Esophagus squamous epithelium (tissue), 5 donors: ENCODE measurements at places on chromosomes 6 and 20.

DNA sequence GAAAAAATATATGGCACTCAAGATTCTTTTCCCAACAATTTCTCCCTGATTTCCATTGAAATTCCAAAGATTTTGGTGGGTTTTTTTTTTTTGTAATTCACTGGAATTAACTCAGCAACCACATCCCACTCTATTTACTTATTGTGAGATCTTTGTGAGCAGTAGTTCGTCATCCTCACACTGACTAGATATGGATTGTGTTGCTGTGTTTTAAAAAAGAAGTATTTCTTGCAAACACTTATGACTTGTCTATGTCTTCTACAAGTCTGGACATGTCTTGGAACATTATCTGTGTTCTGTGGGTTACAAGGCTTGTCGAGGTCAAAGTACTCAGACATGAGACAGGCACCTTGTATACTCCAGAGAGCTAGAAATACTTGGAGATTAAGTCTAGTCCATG, 7.3 kb upstream of the TENT5A start:
- DNase-seq = no peak

- no peak for DNase-seq
These were observed 38.8 kb downstream of the SRC start for GRCh38 chr20:37384683-37385174.

GRCh38 chr6:114049367-114049966, 78.5 kb upstream of the HDAC2 start:
- no peak for DNase-seq

GRCh38 chr20:58349570-58349969, 39.5 kb upstream of the VAPB start:
- DNase-seq = no peak

- no peak for DNase-seq
These were observed 23.9 kb downstream of the PSMG4 start for GRCh38 chr6:3282476-3283236.

DNA sequence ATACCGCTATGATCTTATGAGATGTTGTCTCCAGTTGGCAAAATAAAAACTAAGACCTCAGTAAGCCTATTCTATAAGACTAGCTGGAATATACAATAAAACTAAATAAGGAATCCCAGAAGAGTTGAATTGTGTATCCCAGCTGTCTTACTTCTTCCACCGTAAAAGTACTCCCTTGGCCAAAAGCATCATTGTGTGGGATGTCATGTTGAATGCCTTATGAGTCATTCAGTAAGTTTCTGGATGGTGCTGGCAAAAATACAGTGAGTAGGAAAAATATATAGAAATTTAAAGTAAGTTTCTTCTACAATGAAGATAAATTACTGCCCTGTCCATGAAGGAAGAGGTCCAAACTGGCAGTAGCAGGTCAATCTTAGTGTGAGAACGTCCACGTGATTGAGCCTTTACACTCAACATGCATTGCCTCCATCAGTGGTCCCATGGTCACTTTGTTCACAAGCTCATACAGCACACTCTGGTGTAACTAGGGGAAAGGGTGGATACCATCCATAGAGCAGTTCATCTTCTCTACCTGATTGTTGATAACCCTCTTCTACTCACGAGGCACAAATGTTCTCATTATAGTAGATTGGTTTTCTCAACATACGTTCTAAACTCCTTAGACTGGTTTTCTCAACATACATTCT, 13.7 kb upstream of the ZNF318 start:
- DNase-seq = no peak

DNA sequence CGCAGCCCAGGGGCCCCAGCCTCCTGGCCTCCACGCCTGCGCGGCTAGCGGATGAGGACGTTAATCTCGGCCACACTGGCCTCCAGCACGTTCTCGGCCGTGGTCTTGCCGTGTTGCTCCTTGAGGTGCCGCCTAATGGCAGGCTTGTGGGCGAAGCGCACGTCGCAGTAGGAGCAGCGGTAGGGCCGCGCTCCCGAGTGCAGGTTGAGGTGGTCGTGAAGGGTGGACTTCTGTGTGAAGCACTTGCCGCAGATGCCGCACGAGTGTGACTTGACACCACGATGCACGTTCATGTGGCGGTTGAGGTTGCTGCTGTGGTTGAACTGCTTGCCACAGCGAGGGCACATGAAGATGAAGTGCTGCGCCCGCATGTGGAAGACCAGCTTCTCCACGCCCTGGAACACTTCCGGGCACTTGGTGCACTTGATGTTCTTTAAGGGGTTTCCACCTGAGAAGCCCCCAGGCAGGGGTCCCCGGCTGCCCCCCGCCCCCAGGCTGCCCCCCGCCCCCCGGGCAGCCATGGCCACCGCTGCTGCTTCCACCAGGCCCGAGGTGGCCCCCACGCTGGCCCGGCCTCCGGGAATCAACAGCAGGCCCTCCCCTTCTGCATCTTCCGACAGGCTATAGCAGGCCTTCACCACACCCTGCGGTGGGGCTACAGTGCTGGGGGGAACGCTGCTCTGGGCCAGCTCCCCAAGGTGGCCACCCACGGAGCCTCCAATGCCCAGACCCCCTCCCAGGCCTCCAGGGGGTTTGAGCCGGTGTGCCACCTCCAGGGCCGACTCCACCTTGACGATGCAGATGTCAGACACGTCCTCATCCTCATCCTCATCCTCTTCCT, 1.8 kb downstream of the ZBTB12 start:
- DNase-seq = no peak

- DNase-seq = no peak
These were observed 64.7 kb downstream of the SASH1 start for GRCh38 chr6:148407372-148407771.

DNA sequence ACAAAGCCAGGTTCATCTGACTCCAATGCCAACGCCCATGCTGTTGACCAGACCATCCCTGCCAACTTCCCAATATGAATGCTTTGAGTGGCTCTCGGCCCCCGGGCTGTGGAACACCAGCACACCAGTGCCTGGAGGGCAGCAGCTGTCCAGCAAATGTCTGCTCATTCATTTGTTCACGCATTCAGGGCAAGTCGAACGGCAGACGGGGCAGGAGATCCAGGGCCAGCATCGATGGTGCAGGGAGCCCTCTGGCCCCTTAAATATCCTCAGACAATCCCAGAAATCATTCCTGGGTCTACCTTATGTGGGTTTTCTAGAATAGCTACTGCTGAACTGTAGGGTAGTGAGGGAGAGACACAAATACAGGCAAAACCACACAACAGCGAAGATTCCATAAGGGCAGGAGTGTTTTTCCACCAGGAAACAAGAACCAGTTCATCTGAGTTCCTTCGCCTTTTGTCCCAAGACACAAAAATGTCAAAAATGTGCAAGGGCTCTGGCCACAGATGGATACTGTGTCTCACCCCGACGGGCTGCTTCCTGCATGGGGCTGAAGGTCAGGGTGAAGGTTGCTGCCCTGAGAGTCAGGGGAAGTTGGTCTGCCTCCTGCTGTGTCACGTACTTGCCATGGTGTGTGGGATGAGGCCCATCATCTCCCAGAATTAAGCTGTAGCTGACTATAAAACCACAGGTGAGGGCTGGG, 15.5 kb downstream of the RIPOR3 start:
- DNase-seq = no peak

- no peak for DNase-seq
These were observed 328.5 kb upstream of the PRDM1 start for GRCh38 chr6:105757512-105758200.

DNA sequence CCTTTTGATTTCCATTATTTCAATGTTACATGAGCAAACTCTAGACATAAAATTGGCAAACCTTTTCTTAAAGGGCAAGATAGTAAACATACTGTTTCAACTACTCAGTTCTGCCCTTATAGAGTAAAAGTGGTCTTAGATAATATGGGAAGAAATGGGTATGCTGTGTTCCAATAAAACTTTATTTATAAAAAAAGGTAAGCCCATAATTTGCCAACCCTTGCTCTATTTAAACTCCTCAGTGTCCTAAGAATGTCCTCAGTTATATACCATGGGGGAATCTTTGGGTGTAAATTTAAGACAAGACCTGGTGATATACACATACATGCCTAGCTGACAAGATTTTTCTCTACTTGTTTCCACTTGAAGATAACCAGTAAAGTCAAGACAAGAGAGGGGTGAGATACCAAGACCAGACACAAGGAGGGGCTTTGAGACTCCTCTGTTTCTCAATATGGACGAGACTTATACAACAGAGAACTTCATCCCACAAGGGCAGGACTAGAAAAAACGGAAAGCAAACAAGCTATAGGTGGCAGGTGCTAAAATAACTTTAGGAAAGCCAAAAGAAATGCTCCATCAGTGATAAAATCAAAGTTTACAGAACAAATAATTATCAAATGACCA, 10.5 kb downstream of the SNX3 start:
- DNase-seq = no peak

- DNase-seq = no peak
These were observed 232.8 kb downstream of the RNGTT start for GRCh38 chr6:88730611-88731011.

DNA sequence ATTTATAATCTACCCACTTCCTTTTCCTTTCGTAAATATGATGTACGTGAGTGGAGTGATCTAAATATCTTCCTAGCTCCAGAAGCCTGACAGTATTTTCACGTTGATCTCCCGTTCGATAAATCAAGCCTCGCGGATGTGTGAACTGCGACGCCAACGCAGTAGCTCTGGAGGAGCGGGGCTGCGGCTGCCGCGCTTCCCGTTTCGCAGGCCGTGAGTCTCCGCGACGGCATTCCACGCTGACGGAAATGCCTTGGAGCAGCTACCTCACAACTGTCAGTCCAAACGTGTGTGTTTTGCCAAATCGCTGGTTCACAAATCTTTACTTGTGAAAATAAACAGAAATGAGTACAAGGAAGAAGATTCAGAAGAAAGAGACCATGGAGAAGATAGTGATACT, 41.2 kb downstream of the BTBD3 start:
- no peak for DNase-seq

DNA sequence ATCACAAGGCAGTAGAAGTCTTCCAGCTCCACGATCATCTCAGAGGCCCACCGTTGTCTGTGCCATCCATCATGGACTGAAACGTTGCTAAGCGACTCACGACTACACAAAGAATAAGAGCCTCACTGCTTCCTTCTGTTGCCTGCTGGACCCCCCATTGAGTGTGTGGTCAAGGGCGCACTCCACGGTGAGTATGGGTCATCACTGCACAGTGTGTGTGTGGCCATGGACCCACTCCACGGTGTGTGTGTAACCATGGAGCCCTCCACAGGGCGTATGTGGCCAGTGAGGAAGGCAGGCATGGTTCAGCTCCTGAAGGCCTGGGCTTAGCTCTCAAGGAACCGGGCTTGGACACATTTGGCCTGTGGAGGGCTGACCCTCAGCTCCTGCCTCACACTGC, 123.4 kb upstream of the AFDN start:
- DNase-seq = no peak

- no peak for DNase-seq
These were observed 184.2 kb downstream of the DHX35 start for GRCh38 chr20:39146394-39146793.

DNA sequence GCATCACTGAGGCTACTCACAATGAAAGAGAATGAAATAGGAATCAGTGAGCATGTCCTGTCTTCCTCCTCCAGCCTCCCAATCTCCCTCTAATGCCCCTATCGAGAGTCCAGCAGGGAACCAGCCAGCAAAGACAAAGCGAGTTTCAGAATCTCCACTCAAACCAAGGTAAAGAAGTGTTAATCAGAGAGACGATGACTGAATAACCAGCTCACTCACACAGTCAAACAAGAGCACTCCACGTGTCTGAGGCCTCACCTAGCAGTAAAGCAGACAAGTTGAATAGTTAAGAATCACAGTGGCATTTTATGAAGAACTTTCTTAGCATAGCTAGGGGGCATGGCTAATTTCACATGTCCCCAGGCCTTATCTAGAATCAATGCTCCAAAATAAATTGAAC, 3.3 kb upstream of the TREM1 start:
- no peak for DNase-seq

DNA sequence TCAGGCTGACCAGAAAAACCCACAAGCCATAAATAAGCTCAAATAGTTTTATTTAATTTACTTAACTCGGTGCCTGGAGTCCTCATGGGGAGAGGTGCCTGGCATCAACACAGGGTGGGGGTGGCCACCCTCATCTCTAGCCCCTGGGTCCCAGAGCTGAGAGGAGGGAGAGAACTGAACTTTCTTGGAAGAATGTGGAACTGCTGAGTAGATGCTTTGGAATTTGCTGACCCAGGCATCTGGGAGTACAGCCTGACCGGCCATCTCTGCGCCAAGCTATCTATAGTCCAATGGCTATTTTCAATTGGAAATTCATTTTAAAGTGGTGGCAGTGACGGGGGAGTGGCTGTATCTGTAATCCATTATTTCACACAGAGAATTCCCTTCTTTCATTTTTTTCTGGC, 104.8 kb downstream of the CDH26 start:
- no peak for DNase-seq
